ENCODE measurements at places on chromosomes 2 and 18. TPM values are rescaled to one million over a fixed set of nuclear protein-coding genes. Genes with fewer than 3 reads are reported as not detected.
A peak's percentile ranks its signal among the peaks of the same experiment; 100 is the strongest.

The SLC9A2 gene
- 0.02 TPM for total RNA-seq

GRCh38 chr2:218063486-218063885, 5.6 kb upstream of the RUFY4 start:
- no peaks in the 10 kb centered on the region for H3K36me3 ChIP-seq
- DNase-seq: no peak
- peaks cover 66% of the 10 kb centered on the region for H3K27me3 ChIP-seq

DNA sequence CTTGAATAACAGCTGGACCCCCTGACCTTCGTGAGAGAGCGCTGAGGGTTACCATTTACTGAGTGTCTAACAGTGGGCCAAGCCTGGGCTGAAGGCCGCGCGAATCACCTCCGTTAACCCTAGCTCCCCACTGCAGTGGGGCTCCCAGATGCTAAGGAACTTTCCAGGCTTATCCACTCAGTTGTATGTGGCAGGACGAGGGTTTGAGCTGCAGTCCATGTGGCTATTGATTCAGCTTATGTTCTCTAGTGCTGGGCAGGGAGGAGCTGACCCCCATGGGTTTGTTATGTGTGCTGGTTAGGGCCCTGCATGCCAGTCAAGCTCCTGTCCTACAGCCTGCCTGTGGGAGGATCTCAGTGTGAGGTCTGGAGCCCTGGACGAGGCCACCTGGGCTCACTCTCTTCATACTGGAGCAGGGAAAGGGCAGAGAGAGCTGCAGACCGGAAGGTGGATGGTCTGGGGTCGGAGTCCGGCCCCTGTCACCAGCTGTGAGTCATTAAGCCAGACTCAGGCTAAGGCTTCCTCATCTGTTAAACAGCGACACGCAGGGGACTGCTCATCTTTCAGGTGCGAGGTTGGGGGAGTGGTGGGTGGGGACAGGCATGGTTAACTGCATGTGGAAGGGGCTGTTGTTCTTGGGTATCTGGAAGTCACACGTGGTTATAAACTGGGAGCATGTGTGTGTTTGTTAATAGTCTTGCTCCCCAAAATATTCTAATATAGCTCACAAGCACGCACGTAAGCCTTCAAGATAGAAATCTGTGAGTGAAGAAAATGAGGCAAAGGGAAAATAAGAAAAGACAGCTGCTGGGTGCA, 6.6 kb downstream of the PSD4 start:
- 0 out of 3 replicates have a peak, but pooled peaks cover 4% of the 10 kb centered on the region for H3K27me3 ChIP-seq
- H3K4me3 ChIP-seq: no peak overlapping the region
- DNase-seq: peak; percentile 86
- H3K36me3 ChIP-seq: no peaks in the 10 kb centered on the region
- peak overlapping the region; percentile 61 for H3K27ac ChIP-seq

DNA sequence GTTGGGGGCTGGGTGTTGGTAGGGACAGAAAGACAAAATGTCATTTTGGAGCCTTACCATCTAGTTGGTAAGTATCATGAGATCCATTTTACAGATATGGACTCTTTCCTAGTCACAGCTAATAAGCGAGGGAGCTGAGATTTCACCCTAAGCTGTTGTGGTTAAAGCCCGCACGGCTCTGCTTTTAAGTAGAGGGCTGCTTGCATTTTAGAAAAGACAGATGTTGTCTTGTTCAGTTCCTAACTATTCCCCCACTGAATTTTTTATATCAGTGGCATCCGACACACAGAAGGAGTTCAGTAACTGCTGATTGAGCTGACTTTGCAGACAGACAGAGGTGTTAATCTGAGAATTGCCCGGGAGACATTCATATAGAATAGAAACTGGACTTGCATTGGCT, 3.7 kb downstream of the QPCT start:
- H3K27me3 ChIP-seq: no peaks in the 10 kb centered on the region
- H3K4me3 ChIP-seq: no peak overlapping the region
- peaks cover 43% of the 10 kb centered on the region for H3K4me1 ChIP-seq
- no peak for DNase-seq
- no peak overlapping the region for H3K27ac ChIP-seq
- no peaks in the 10 kb centered on the region for H3K36me3 ChIP-seq

The ASB18 gene
- total RNA-seq: not detected

DNA sequence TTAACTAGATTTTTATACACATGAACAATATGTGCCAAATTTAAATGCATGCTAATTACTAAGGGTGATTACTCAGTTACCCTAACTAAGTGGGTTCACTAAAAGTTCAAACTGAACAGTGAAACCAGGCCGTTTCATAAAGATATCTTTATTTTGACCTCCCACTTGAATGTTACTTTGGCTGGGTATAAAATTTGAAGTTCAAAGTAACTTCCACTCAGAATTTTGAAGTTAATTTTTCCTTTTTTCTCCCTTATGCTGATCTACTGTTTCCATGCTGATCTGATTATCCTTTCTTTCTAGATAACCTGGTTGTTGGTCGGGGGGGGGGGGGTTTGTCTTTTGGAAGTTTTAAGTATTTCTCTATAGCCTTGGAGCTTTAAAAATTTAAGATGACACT, 25.5 kb upstream of the MAP4K4 start:
- no peak overlapping the region for H3K27ac ChIP-seq
- no peaks in the 10 kb centered on the region for H3K27me3 ChIP-seq
- DNase-seq: no peak
- no peak overlapping the region for H3K4me3 ChIP-seq
- H3K4me1 ChIP-seq: peaks cover 28% of the 10 kb centered on the region
- H3K36me3 ChIP-seq: no peaks in the 10 kb centered on the region

DNA sequence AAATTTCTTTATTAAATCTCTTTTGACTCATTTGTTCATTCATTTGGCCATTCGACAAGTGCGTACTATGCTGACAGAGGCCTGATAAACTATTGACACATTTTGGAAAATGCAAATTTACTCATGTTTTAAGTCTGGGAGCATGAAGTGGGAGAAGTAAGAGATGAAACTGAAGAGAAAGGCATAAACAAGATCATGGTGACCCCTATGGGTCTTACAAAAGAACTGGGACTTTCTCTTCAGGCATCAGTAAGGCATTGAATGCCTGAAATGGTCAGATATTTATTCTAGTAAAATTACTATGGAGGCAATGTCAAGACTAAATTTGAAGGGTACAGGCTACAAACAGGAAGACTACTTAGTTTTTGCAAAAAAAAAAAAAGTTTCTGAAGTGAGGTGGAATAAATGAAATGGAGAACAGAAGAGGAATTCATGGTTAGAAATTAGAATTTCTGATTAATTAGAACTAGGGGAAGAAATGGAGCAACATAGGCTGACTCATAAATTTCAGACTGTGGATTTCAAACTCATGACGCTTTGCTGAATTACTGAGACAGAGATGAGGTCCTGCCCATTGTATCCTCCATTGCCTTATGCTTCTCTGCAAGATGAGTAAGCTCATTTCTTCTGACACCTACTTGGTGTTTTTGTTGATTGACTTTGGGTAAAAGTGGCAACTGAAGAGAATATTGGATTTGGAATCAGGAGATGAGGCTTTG, 32.7 kb downstream of the VSNL1 start:
- no peak overlapping the region for H3K4me3 ChIP-seq
- H3K36me3 ChIP-seq: peaks cover 6% of the 10 kb centered on the region
- H3K27ac ChIP-seq: no peak overlapping the region
- no peaks in the 10 kb centered on the region for H3K27me3 ChIP-seq
- H3K4me1 ChIP-seq: peaks cover 40% of the 10 kb centered on the region

DNA sequence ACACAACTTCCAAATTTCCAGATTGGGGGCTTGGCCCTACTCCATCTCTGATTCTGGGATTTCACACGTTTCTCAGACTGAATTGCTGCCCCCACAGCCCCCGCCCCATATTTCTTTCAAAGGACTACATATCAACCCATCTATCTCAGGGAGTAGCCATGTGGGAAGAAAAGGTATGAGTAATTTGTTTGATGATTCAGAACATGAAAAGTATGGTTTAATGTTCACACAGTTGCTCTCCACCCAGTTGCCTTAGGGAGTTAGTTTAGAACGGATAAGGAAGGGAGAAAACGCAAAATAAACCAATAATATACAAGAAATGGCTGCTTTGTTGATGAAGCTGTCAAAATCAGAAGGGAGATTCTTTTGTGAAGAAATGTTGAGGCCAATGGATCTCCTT, 145.1 kb downstream of the PIEZO2 start:
- no peak for DNase-seq
- no peak overlapping the region for H3K4me3 ChIP-seq
- H3K27me3 ChIP-seq: no peaks in the 10 kb centered on the region
- no peaks in the 10 kb centered on the region for H3K36me3 ChIP-seq
- peak overlapping the region; percentile 93 for H3K27ac ChIP-seq

The IL37 gene
- total RNA-seq: not detected

- no peak overlapping the region for H3K27ac ChIP-seq
- H3K27me3 ChIP-seq: peaks cover 3% of the 10 kb centered on the region
- no peak overlapping the region for H3K4me3 ChIP-seq
- DNase-seq: no peak
Observed at GRCh38 chr18:58871514-58872420, 7.1 kb downstream of the ZNF532 start.

DNA sequence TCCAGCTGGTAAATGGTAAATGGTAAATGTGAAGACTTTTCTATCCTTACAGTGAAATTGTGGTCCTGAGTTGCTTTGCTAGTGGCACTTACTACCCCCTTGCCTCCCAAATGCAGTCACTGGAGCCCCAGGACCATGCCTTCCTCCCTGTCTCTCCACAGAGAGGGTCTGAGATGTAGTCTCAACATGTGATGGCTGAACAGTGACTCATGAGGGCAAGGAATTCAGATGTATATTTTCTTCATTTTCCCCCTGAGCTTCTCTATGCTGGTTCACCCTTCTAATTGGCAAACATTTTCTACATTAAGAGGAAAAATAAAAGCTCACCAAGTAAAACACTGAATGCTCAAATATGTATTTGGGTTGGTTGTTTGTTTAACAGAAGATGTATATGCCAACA, 232.0 kb downstream of the SH3BP4 start:
- no peaks in the 10 kb centered on the region for H3K27me3 ChIP-seq
- DNase-seq: no peak
- no peaks in the 10 kb centered on the region for H3K4me1 ChIP-seq
- H3K27ac ChIP-seq: no peak overlapping the region

- no peaks in the 10 kb centered on the region for H3K27me3 ChIP-seq
- H3K27ac ChIP-seq: peak overlapping the region; percentile 77
- H3K36me3 ChIP-seq: no peaks in the 10 kb centered on the region
- H3K4me3 ChIP-seq: no peak overlapping the region
Observed at GRCh38 chr2:234846599-234847363, 105.0 kb upstream of the SH3BP4 start.

GRCh38 chr2:217806482-217806765, 196.4 kb downstream of the TNS1 start:
- H3K4me3 ChIP-seq: no peak overlapping the region
- peaks cover 28% of the 10 kb centered on the region for H3K36me3 ChIP-seq
- H3K27me3 ChIP-seq: no peaks in the 10 kb centered on the region
- no peak overlapping the region for H3K27ac ChIP-seq

GRCh38 chr2:119106301-119106897, 52.2 kb downstream of the C1QL2 start:
- H3K36me3 ChIP-seq: no peaks in the 10 kb centered on the region
- DNase-seq: peak; percentile 35
- H3K27ac ChIP-seq: no peak overlapping the region
- no peak overlapping the region for H3K4me3 ChIP-seq
- H3K27me3 ChIP-seq: no peaks in the 10 kb centered on the region
- H3K4me1 ChIP-seq: no peaks in the 10 kb centered on the region

DNA sequence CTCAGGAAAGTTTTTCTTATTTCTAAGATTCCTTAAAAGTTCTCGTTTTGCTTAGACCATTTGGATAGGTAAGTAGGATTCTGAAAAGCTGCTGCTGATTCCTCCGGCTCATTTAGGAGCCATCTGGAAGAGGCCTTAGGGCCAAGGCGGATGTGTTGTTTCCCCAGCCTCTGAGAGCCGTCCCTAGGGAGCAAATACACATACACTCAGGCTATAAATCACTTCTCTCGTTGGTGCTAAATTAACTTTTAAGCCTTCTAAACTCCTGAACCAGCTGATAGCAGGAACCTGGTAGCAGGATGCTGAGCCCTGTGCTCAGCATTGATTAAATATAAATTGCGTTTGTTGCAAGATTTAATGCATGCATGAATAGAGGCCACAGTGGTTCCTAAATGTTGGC, 109.8 kb downstream of the ADCYAP1 start:
- H3K4me3 ChIP-seq: no peak overlapping the region
- H3K27me3 ChIP-seq: no peaks in the 10 kb centered on the region
- no peak overlapping the region for H3K27ac ChIP-seq
- no peaks in the 10 kb centered on the region for H3K36me3 ChIP-seq
- H3K4me1 ChIP-seq: no peaks in the 10 kb centered on the region
- no peak for DNase-seq

DNA sequence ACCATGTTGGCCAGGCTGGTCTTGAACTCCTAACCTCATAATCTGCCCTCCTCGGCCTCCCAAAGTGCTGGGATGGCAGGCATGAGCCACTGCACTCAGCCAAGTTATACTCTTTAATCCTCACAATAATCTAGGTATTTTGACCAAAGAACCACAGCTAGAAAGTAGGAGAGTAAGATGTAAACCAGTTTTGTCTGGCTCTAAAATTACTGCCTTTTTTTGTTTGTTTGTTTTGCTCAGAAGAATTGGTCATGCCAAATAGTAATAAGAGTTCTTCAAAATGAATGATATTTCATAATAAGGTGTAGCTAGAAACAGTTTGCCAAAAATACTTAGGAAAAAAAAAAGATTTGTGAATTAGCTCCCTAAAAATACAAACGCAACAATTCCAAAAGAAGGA, 36.7 kb downstream of the SCN2A start:
- no peaks in the 10 kb centered on the region for H3K27me3 ChIP-seq
- H3K36me3 ChIP-seq: no peaks in the 10 kb centered on the region

GRCh38 chr2:45898819-45899218, 247.3 kb downstream of the PRKCE start:
- H3K27me3 ChIP-seq: no peaks in the 10 kb centered on the region
- no peak for DNase-seq
- H3K4me3 ChIP-seq: no peak overlapping the region
- no peak overlapping the region for H3K27ac ChIP-seq

DNA sequence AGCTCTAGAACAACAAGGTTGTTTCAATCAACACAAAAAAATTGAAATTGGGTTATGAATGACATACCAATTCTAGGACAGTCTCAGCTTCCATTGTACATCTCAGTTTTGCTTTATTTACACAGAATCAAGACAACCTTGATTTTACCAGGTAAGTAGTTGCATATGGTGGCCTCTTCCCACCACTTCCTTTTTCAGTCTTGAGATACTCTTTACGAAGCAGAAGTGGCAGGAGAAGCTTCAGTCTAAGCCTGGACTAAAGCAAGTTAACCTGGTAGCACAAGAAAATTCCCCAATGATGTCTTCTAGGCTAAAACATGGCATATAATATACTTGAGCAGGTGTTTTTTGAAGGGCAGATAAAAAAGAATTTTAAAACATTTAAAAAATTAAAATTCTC, 10.7 kb upstream of the FAM136A start:
- no peak for DNase-seq
- peaks cover 9% of the 10 kb centered on the region for H3K27me3 ChIP-seq
- H3K4me3 ChIP-seq: no peak overlapping the region
- no peak overlapping the region for H3K27ac ChIP-seq
- no peaks in the 10 kb centered on the region for H3K4me1 ChIP-seq

GRCh38 chr2:237430861-237431260, 16.9 kb upstream of the COL6A3 start:
- H3K27me3 ChIP-seq: peaks cover 41% of the 10 kb centered on the region
- no peaks in the 10 kb centered on the region for H3K36me3 ChIP-seq
- H3K4me1 ChIP-seq: no peaks in the 10 kb centered on the region
- no peak overlapping the region for H3K4me3 ChIP-seq
- no peak overlapping the region for H3K27ac ChIP-seq
